C1 segment of cervical spinal cord (tissue), 14 donors: ENCODE measurements at places on chromosomes 4 and X.

- DNase-seq: no peak
These were observed 763.7 kb downstream of the PDHA2 start for GRCh38 chr4:96603641-96604040.

- no peak for DNase-seq
These were observed 14.9 kb upstream of the PPEF1 start for GRCh38 chrX:18692541-18692940.

DNA sequence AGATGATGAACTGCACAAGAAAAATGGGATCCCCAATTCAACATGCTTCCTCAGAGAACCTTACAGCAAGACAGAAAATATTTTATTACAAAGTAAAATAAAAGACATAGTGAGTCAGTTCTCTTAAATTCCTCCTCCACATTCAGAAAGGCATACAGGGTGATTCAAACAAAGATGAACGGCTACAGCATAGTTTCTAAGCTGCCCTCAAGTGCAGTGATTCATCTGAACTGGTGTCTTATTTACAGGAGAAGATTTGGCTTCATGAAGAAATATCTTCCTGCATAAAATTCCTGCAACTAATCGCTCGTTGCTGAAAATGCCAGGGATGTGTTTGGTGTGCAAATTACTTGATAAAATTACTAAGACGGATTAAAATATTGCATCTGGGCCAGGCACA lies 103.6 kb downstream of the PRKX start:
- DNase-seq: no peak

DNA sequence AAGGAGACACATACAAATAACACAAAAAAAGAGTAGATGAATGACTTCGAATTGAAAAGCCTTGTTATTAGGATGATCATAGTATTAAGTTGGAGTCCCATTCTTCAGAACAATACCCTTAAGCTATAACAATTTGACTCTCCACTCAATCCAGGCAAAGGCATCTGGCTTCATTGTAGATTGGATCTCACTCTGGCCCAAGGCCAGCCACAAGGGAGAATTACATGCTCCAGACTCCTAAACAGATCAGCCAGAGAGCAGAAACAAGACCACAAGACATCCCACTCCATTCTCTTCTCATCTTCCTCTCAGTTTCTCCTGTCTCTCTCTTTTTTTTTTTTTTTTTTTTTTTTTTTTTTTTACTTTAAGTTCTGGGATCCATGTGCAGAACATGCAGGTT lies 213.9 kb downstream of the DHX15 start:
- no peak for DNase-seq

GRCh38 chrX:2334237-2334636 lies 166.5 kb downstream of the DHRSX start:
- DNase-seq: no peak

DNA sequence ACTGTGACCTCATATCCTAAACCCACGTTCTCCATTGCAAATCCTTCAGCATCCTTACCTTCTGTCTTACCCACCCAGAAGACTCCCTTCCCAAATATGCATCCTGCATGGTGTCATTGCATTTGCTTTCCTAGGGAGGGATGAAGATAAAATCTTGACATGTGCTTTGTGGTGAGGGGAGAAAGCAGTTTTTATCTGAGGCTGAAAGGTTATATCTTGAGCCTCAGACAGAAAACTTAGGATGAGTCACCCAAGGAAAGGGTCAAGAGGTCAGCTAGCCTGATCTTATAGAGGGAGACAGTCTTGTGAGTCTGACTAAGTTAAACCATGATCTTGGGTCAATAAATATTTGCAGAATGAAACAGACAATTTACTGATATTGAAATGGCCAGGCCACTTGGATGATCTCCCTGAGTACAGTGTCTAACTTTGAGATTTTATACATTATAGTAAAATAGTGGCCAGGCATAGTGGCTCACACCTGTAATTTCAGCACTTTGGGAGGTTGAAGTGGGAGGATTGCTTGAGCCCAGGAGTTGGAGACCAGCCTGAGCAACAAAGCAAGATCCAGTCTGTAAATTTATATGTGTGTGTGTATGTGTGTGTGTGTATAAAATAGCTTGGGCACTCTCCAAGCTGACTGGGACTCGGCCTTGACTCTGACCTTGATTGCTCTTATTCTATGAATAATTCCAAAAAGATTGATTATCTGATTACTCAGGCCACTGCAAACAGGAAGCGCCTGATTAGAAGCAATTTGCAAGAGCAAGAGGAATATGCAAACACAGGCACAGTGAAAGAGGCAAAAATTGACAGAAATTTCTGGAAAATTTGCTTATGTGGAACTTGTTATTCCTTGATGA lies 15.4 kb upstream of the FAM9C start:
- DNase-seq: no peak

DNA sequence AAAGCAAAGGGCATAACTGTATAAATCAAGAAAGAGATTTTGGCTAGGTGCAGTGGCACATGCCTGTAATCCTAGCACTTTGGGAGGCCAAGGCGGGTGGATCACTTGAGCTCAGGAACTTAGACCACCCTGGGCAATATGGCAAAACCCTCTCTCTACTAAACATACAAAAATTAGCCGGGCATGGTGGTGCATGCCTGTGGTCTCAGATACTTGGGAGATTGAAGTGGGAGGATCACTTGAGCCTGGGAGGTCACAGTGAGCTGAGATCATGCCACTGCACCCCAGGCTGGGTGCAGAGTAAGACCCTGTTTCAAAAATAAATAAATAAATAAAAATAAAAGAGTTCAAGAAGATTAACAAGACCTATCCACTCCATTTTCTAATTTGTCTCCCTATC lies 227.3 kb downstream of the SOWAHB start:
- no peak for DNase-seq

- DNase-seq: no peak
These were observed 47.5 kb upstream of the NAP1L5 start for GRCh38 chr4:88745175-88745574.
